Left cardiac atrium (tissue), 4 donors: ENCODE measurements at places on chromosomes 4 and X. TPM values are rescaled to one million over a fixed set of nuclear protein-coding genes. Genes with fewer than 3 reads are reported as not detected.

DNA sequence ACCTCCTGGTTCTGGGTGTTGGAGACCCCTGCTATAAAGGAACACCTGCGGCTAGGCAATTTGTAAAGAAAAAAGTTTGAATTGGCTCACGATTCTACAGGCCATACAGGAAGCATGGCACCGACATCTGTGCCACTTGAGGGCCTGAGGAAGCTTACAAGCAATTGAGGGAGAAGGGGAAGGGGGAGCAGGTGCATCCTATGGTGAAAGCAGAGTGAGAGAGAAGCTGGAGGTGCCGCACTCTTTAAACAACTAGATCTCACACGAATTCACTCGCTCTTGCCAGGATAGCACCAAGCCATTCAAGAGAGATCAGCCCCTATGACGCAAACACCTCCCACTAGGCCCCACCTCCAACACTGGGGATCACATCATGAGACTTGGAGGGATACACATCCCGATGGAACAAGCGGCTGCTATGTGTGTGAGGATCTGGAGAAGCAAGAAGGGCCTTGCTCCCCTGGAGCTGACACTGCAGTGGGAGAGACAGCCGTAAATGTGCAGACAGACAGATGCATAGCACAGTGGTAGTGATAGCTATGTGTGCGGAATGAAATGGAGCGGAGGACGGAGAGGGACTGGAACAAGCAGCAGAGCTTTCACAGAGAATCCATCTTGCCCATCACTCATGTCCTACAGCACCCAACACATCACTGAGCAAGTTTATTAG, 60.7 kb upstream of the HELT start:
- DNase-seq = no peak

DNA sequence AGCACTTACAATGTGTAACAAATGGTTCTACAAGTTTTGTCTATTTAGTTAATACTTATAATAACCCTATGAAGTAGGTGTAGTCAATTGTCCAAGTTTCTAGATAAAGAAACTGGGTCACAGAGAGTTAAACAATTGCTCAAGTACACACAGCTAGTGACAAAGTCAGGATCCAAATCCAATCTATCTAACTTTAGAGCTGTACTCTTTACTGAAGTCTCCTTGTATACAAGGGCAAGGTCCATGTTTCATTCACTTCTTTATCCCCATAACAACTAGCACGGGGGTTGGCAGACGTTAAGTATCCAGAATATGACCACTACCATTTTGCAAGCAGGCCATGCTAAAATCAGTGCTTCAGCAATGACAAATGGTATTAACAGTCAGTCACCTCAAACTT, 141.0 kb downstream of the CHM start:
- DNase-seq = no peak

DNA sequence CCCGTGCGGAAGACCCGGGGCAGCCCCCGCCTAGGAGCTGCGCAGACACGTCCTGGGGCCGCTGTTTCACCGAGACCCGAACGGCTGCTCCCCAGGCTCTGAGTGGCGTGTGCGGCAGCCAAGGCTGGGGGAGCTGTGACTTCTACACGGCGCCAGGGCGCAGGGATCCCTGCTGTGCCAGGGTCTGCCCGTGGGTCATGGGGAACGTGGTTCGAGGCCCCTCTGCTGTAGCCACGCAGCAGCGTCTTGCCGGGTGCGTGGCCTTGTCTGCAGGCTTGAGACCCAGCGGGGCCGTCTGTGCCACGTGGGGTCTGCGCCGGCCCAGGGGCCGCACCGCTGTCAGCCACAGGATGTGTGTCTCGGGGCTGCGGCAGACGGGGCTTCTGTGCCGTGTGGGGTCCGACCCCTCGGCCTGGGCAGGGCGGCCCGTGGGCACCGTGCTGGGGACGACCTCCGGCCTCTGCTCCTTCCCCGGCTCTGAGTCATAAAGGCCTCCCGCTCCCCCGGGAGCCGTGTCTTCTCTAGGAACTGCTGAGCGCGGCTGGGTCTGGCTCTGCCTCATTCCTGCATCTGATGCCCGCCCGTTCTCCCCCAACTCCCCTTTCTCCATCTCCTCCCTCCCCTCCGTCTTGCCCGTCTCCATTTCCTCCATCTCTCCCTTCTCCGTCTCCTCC, 12.7 kb upstream of the GTPBP6 start:
- peak; percentile 52 for DNase-seq

DNA sequence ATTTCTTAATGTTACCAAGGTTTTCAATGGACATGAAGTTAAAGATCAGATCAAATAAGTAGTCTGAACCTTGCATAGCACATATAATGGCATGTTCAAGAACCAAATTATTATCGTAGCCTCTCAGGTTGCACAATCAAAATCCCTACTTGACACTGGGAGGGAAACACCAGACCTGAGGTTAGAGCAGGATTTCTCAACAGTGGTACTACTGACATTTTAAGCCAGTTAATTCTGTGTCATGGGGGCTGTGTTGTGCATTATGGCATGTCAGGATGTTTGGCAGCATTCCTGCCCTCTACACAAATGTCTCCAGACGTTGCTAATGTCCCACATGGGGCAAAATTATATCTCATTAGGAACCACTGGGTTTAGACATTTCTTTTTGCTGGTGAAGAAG, 20.8 kb downstream of the RLIM start:
- no peak for DNase-seq

- no peak for DNase-seq
These were observed 85.8 kb upstream of the RPS6KA3 start for GRCh38 chrX:20352504-20352903.

GRCh38 chr4:114077610-114078009, 98.2 kb upstream of the ARSJ start:
- DNase-seq = no peak

Gene GPR82
- total RNA-seq = not detected

Gene REPS2
- total RNA-seq = 13.7 TPM
